ENCODE measurements at places on chromosomes 6 and 20. TPM values are rescaled to one million over a fixed set of nuclear protein-coding genes. Genes with fewer than 3 reads are reported as not detected.

DNA sequence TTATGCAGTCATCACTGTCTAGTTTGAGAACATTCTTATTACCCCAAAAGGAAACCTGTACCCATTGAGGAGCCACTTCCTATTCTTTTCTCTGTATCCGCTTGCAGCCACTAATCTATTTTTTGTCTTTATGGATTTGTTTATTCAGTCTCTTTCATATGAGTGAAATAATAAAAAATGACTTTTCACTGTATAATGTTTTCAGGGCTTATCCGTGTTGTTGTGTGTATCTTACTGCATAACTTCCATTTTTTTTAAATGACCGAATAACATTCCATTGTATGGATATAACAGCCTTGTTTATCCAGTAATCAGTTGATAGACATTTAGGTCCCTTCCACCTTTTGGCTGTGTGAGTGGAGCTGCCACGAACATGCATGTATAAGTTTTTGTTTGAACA lies 86.6 kb downstream of the ZFAND3 start:
- DNase-seq = no peak

The C20orf141 gene
- polyA plus RNA-seq = not detected

The BFSP1 gene
- polyA plus RNA-seq = 0.30 TPM

DNA sequence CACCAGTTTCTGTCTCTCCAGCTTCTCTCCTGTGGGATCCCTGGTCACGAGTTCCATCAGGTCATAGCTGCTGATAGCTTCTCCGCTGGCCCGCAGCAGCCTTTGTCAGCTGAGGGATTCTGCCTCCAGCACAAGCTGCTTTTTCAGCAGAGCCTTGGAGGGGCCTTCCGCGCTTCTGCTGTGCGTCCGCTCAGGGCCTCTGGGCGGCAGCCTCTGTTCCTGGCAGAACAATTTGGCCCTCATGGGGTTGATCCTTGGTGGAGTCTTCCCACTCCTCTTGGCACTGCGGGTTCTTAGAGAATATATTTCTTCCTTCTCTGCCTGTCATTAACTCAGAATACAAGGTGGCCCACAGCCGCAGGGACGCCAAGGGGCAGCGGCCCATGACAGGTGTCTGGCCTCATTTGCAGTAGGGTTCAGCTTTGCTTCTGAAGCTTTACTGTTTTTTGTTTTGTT lies 158.8 kb downstream of the DTNBP1 start:
- DNase-seq = peak; percentile 86

GRCh38 chr6:85824329-85824728 lies 181.6 kb upstream of the SYNCRIP start:
- no peak for DNase-seq

GRCh38 chr6:48397887-48398286 lies 286.9 kb upstream of the PTCHD4 start:
- DNase-seq = no peak

- no peak for DNase-seq
Measured at GRCh38 chr20:5642155-5642981, 107.8 kb upstream of the SHLD1 start.
